Endothelial cell of umbilical vein (primary cell): ENCODE measurements at places on chromosomes 12 and 14. TPM values are rescaled to one million over a fixed set of nuclear protein-coding genes. Genes with fewer than 3 reads are reported as not detected.
A peak's percentile ranks its signal among the peaks of the same experiment; 100 is the strongest.

The CATSPERB gene
- not detected in 2 replicates for polyA plus RNA-seq

The SNX6 gene
- polyA plus RNA-seq: 69.3 and 120 TPM in 2 replicates

The CCDC60 gene
- polyA plus RNA-seq: not detected in 2 replicates

The CD69 gene
- 2.9 and 4.4 TPM in 2 replicates for polyA plus RNA-seq

The IRAK3 gene
- polyA plus RNA-seq: 2.0 and 2.3 TPM in 2 replicates

The COL2A1 gene
- polyA plus RNA-seq: not detected in 2 replicates

The BEGAIN gene
- 0.14 TPM in 1 of 2 replicates, not detected in the other for polyA plus RNA-seq

The PMEL gene
- polyA plus RNA-seq: 0.99 and 2.0 TPM in 2 replicates

The LRIG3 gene
- polyA plus RNA-seq: 43.8 and 55.7 TPM in 2 replicates

The PPP1R1A gene
- polyA plus RNA-seq: not detected in 2 replicates

The ANKRD13A gene
- 43.9 and 49.8 TPM in 2 replicates for polyA plus RNA-seq

- peak; percentile 44 for DNase-seq
Measured at GRCh38 chr14:61558271-61558670, 137.0 kb upstream of the HIF1A start.

- no peak for DNase-seq
Measured at GRCh38 chr14:31395572-31396205, 24.7 kb downstream of the HEATR5A start.

- DNase-seq: peak; percentile 75
Measured at GRCh38 chr12:112419297-112420133, 768 bp downstream of the PTPN11 start.

DNA sequence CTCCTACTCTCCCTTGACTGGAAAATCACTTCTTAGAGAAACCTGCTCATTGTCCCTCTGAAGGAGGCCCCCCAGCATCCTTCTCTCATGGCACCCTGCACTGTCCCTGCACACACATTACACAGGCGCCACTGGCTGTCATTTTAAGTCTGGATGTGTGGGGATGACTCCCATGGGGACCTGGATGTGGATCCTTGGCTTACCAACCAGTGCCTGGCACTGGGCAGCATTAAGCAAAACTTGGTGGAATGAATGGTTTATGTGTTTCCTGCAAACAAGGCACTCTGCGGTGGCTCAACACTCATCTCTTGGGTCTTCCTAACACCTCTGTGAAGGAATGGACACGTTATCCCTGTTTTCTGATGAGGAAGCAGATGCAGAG, 162.4 kb downstream of the RBM19 start:
- DNase-seq: no peak

GRCh38 chr12:74598819-74599218, 61.2 kb downstream of the ATXN7L3B start:
- no peak for DNase-seq

DNA sequence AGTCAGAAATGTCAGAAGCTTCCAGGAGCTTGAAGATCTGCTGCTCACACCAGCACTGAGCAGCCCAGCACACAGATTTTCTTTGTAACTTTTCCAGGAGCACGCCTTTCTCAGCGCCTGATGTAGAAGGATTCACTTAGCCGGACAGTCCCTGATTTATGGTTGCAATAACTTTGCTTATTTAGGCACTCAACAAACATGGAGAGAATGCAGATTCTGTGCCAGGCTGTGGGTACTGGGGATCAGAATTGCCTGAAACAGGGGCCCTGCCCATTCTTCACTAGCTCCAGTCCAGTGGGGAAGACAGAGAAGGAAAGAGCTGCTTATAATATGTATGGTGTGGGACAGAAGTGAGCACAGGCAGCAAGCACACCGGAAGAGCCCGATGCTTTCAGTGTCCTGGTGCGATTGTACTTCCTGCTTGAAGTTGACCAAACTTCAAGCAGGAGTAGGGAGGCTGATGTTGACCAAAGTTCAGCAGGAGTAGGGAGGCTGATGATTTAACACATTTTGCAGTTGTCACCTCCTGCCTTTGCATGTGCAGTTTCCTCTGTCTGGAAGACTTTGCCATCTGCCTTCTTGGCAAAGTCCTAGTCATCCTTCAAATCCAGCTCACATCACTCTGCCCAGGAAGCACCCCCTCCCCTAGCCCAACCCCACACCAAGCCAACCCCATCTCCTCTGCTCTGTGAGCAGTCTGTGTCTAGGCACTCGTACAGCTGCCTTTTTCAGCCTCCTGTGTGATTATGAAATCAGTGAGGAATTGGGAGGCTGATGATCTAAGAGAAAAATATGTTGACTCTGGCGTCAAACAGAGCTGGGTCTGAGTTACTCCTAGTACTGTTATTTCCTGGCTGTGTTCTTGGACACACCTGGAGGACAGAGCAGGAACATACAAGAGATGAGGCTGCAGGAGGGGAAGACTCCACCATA, 12.0 kb upstream of the PRIMA1 start:
- DNase-seq: no peak

DNA sequence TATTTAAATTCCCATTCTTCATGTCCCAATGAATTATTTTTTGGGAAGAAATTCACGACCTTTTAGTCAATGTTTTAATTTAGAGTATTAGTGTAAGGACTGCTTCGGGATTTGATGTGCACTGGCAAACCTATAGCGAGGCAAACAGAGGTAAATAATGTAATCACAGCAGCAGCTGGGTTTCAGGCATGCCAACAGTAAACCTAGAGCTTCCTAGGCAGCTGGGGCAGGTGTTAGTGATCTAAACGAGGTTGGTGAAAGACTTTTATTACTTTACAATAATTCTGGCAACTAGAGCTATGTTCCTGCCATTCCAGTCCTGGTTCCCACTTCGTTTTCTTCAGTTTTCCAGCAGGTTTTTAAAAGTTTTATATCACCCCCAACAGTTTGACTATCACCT, 1036.4 kb upstream of the FOXG1 start:
- no peak for DNase-seq

DNA sequence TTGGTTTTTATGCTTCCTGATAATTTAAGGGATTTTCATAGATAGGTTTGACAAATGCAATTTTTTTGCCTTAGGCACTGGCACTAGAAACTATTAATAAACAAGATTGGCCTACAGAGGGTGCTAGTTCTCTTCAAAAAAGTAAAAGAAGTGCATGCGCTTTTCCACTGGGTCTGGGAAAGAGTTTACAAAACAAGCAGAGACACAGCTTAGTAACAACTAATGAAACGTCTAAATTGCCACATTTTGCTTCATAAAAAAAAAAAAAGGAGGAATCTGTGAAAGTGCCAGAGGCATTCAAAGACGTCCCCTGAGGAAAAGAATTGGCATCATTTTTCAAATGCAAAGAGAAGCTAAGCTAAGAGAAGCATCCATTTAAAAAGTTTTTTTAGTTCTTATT, 58.3 kb upstream of the EEA1 start:
- DNase-seq: peak; percentile 82

DNA sequence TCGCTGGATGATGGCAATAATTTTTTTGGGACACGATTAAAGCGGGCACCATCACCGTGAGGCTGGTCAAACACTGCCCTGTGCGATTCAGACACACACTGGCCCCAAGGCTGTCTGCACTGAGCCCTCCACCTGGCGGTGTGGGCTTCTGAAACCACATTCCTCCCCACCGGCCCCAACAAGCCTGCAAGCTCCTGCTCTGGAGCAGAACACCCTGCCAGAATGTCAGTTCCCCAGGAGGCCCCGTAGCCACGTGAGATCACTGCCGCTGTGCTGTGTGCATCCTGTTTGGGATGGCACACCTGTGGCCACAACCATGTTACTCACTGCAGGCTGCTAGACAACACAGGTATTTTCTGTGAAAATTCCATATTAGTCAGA, 7.9 kb downstream of the GSC start:
- DNase-seq: no peak

GRCh38 chr12:53625946-53626701, at the start of gene ATF7:
Gene ATF7 (minus strand): TSS chr12:53626382. CDS start chr12:53601000, 25,382 bp downstream.
- DNase-seq: peak; percentile 99

DNA sequence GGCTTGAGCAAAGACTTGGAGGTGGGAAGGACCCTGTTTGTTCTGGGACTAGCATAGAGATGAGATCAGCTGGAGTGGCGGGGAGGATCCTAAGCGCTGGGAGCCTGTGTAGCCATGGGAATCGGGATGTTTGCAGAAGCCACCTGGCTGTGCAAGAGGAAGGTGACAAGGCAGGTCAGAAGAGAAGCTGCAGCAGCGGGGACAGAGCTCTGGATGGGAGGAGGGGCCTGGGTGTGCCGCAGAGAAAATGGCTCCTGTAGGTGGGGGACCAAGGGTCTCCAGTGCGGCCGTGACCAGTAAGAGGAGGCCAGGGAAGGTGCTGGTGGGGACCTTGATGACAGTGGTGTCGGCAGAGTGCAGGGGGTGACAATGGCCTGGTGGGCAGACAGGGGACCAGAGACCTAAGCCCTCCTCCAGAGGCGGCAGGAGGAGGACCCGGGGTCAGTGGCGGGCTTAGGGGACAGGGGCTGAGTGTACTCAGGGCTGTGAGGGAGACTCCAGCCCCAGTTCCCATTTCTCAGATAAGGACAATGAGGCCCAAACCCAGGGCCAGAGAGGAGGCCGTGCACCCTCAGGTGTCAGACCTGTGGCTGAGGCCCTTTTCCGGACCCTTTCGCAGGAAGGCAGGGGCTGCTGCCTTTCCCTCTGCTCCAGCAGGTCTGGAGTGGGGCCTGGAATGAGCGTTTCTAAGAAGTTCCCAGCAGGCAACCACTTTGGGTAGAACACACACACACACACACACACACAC, 206.6 kb upstream of the RTL1 start:
- DNase-seq: no peak

GRCh38 chr14:23727566-23728335, 91.6 kb downstream of the DHRS2 start:
- DNase-seq: peak; percentile 37

- DNase-seq: no peak
Measured at GRCh38 chr12:28506271-28506670, 316.0 kb downstream of the CCDC91 start.

- DNase-seq: no peak
Measured at GRCh38 chr12:130668286-130669204, 47.6 kb downstream of the RIMBP2 start.

GRCh38 chr14:94175747-94176146, 1.6 kb downstream of the PPP4R4 start:
- no peak for DNase-seq

GRCh38 chr14:100138955-100139354, 20.5 kb downstream of the DEGS2 start:
- DNase-seq: no peak

DNA sequence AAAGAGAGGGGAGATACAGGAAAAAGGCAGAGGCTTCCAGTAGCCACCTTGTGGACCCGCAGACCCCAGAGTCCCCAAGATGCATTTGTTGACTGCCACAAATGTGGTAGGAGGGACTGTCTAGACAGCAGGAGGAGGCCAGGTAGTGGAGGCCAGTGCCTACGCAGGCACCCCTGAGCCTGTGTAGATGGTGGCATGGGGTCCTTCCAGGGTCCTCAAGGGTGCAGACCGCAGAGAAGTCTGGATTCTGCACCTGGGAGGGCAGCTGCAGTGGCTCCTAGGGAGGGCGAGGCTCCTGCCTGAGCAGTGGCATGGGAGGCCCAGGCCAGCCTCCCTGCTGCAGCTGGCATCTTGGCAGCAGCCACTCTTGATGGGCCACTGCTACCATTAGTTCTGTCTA, 119.7 kb downstream of the NTS start:
- no peak for DNase-seq

- DNase-seq: no peak
Measured at GRCh38 chr12:5560265-5560664, 128.4 kb downstream of the NTF3 start.

GRCh38 chr12:105206686-105207374, 29.1 kb downstream of the APPL2 start:
- DNase-seq: no peak

- no peak for DNase-seq
Measured at GRCh38 chr12:94122591-94122990, 25.8 kb upstream of the PLXNC1 start.
